ENCODE measurements at places on chromosomes 16 and 17.

- DNase-seq = peak; percentile 41
Observed at GRCh38 chr17:81429821-81430551, 34.7 kb downstream of the BAHCC1 start.

DNA sequence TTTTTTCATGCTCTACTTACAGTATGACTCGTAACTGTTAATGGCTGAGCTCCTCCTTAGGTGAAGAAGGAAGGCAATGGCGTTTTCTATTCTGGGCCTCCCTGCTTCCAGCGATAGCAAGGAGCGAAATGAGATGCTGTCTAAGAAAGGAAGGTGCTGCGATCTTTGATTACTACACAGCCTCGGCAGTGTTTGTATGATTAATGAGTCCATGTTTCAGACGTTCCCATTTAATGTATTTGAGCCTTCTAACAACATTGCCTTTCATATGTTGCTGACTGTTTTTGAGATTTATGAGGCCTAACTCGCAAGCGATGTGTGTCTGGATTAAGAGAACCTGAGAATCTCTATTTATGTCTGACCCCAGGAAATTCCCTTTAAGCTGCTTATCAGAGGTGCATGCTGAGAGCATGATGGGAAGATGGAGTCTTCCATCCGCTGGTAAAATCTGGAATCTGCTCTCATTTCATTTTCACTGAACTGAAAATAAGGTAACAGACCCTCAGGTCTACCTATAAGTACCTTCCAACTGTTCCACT lies 403.4 kb downstream of the WWOX start:
- no peak for DNase-seq

- DNase-seq = no peak
Observed at GRCh38 chr17:27651411-27652345, 20.7 kb downstream of the LGALS9 start.

DNA sequence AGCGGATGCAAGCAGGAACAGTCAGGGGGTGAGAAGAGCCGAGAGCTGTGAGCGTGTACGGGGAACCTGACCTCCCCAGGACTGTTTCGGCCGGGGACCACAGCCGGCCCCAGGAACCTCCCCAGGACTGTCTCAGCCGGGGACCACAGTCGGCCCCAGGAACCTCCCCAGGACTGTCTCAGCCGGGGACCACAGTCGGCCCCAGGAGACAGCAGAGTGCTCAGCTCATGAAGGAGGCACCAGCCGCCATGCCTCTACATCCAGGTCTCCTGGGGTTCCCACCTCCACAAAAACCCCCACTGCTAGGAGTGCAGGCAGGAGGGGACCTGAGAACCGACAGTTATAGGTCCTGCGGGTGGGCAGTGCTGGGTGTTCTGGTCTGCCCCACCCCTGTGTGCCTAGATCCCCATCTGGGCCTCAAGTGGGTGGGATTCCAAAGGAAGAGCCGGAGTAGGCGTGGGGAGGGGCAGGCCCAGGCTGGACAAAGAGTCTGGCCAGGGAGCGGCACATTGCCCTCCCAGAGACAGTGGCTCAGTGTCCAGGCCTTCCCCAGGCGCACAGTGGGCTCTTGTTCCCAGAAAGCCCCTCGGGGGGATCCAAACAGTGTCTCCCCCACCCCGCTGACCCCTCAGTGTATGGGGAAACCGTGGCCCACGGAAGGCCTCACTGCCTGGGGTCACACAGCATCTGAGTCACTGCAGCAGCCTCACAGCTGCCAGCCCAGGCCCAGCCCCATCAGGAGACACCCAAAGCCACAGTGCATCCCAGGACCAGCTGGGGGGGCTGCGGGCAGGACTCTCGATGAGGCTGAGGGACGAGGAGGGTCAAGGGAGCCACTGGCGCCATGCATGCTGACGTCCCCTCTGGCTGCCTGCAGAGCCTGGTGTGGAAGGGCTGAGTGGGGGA lies 4.3 kb downstream of the RHBDF1 start:
- DNase-seq = peak; percentile 0

- DNase-seq = no peak
Observed at GRCh38 chr17:82228278-82228841, 482 bp upstream of the SLC16A3 start.

- no peak for DNase-seq
Observed at GRCh38 chr16:56611281-56611833, 3.0 kb downstream of the MT2A start.

DNA sequence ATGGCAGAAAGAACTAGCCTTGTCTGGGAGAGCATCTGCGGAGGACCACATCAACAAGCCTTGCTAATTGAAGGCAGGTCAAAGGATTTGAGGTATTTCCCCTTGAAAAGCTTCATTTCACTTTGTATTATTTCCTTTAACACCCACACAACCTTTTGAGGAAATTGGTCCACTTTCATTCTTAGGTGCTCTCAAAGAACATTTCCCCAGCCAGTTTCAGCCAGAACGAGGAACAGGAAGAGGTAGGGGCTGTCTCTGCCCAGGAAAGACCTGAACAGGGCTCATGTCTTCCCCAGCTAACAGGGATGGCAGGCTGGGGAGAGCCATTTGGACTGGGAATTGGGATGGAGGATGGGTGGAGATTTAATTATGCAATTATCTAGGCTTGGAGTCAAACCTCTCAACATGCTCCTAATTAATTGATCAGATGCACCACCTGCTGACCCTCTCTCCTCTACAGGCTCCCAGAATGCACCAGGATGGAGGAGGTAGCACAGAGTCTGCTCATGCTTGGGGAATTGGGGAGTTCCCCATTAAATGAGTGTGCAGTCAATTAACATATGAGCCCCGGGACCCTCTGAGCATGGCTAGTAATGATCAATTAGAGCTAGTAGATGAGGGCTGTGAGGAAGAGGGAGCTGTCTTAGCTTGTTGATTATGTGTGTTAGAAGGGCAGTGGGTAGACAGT lies 84.6 kb downstream of the GP2 start:
- no peak for DNase-seq

- DNase-seq = no peak
Observed at GRCh38 chr16:82715160-82715559, 88.4 kb downstream of the CDH13 start.

DNA sequence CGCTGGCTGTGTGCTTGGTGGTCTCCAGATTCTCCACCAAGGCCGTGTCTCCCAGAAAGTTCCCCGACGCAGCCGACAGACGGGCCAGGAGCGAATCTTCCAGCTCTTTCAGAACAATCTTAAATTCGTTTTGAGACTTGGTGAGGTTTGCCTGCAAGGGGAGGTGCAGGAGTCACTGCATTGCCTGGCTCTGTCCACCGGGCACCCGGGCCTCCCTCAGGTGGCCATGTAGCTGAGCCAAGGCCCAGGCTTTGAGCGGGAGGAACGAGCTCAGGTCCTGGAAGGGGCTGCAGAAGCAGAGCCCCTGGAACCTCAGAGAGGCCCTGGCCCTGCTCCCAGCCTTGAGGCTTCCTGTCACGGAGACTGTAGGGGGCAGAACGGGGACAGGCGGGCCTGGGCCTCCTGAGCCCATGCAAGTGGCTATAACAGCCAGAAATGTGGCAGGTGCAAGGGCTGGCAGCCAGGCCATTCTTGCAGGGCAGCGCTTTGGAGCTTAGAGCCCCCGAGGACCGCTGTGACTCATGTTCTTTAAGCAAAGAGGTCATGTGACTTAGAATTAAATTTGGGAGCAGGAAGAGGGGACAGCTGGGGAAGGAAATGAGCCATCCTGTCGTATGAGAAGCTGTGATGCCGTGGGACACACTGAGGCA lies 72.4 kb downstream of the PGS1 start:
- no peak for DNase-seq

DNA sequence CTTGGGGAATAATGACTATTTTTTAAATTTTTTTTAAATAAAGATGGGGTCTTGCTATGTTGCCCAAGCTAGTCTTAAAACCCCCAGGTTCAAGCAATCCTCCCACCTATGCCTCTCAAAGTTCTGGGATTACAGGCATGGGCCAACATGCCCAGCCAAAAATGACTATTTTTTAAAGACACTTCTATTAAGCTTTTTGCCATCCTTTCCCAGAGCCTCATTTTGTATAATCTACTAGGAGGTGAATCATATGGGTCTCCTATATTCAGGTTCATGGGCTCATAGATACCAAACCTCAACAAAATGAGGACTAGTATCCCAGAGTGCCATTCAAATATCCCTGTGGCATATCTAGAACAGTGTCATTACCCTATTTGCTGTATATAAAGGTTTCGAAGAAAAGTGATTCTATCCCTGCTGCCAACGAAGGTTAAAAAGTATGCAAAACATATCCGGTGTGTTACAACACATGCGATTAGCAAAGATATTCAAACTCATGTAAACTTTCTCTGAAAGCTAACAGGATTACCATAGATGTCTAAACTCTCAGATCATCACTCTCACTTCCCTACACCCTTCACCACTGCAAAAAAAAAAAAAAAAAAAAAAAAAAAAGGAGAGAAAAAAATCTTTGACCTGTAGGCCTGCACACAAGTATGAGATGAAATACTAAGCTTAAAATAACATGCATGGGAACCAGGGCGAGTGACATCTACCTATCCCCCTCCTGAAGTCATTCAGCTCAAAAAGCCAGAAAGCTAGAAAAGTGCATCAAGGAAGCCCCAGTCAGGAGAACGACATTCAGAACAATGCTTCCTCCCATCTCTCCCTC lies 23.5 kb downstream of the XPO6 start:
- no peak for DNase-seq

DNA sequence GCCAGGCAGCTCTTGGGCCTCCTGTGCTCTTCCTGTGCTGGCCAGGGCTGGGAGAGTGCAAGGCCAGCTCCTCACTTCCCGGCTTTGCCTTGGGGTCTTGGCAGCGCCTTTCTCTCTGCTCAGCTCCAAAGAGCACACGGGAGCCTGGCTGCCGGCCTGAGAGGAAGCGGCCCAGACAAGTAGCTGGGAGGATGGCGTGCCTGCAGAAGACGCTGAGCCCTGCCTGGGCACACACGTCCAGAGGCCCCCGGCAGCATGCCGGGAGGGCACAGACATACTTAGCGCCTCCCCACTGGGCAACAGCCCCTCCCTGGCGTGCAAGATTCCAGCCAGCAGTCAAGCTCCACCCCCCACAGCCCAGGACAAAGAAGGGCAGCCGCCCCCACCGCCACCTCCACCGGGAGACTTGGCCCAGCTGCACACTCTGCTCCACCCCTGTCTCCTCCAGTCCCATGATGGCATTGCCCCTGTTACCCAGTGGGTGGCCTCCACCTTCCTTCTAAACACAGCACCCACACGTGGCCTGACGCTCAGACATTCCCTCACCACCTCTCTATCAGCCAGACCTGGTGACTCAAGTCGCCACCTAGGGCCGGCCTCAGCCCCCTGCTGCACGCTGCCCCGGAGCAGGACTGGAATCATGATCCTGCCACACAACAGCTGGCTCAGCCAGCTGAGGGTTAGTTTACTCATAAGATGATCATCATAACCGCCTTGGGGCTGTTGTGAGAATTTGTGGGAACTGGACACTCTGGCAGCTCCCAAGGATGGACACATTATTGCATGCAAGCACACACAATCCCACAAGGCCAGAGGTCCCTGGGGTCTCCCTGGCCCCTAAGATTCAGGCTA lies 12.4 kb downstream of the SGCA start:
- DNase-seq = peak; percentile 95

DNA sequence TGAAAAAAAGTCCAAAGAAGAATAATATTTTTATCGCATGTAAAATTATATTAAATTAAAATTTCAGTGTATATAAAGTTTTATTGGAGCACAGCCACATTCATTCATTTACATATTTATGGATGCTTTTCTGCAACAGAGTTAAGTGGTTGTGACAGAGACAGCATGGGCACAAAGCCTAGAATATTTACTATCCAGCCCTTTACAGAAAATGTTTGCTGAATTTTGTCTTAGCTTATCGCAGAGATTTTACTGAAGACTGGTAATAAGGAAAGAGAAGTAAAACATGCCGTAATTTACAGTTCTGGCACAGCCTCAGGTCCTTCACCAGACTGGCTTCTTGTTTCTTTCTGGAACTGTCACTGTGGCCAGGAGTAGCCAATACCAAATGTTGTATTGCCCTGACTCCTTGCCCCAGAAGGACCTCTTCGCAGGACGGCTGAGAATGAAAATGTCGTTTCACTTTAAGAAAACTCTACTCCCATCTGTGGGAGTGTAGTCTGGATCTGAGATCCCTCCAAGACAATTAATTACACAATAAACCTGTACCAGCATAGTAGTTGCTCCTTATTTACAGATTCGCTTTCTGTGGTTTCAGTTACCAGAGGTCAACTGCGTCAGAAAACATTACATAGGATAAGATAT lies 94.9 kb upstream of the GOT2 start:
- peak; percentile 26 for DNase-seq

GRCh38 chr16:4350365-4350786 lies 745 bp downstream of the PAM16 start:
- no peak for DNase-seq

- no peak for DNase-seq
Observed at GRCh38 chr16:17509194-17509593, 38.4 kb upstream of the XYLT1 start.

DNA sequence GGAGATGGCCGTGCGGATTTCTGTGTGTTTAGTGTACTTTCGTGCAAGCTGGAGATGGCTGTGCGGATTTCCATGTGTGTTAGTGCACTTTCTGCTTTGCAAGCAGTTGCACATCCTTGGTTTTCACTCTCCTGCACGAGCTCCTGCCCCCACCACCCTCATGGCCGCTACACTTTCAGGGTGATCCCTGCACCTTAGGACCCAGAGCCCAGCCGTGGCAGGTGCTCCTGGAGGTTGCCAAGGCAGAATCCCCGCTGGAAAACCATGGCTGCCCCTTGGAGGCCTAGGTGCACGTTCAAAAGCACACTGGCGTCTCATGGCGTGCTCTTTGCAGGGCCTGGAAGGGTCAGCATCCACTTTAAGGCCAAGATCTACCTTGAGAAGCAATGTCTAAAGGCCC lies 311.0 kb upstream of the TNRC6C start:
- DNase-seq = no peak

- DNase-seq = no peak
Observed at GRCh38 chr16:87271256-87271655, 45.9 kb downstream of the C16orf95 start.

- DNase-seq = peak; percentile 97
Observed at GRCh38 chr16:3021449-3022207, 1.5 kb downstream of the TNFRSF12A start.

DNA sequence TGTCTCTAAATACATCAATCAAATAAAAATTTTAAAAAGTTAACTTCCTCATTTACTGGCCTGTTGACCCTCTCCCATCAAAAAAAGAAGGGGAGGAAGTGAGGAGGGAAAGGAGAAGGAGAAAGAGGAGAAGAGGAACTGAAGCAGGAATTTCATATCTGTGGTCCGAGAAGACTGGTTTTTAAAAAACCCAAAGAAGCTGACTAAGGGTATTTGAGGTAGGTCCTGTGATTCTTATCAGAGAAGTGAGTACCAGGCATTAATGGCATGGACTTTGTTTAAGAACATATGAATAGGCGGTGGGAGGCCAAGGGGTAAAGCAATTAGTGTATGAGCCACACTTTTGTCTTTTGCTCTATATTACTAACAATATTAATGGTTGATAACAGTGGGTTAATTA lies 2.0 kb downstream of the SLC46A1 start:
- no peak for DNase-seq

GRCh38 chr17:57257195-57257894 lies 1.0 kb downstream of the MSI2 start:
- no peak for DNase-seq
